ELF-1 (cell line): ENCODE measurements at places on chromosomes 4 and X.
A peak's percentile ranks its signal among the peaks of the same experiment; 100 is the strongest.

GRCh38 chrX:15680401-15680800, 15.8 kb upstream of the CLTRN start:
- no peak for DNase-seq

- DNase-seq, result no peak
Measured at GRCh38 chrX:129772796-129773431, 6.8 kb upstream of the SASH3 start.

DNA sequence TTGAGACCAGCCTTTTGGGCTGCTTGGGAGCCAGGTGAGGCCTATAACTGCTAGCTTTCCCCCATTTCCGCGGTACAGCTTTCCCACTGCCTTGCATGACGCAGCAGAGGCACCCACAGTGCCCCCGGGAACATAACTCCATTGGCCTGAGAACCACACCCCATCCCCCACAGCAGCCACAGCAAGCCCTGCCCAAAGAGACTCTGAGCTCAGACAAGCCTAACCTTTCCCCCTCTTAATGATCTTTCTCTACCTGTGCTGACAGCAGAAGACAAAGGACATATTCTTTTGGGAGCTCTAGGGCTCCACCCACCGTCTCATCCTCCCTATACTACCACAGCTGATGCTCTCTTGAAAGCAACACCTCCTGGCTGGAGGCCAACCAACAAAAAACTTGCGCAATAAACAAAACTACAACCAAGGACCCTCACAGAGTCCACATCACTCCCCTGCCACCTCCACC, 114.8 kb downstream of the FANCB start:
- DNase-seq, result peak; percentile 89

- no peak for DNase-seq
Measured at GRCh38 chr4:7781366-7781765, 158.3 kb downstream of the AFAP1 start.

GRCh38 chr4:33407496-33407895, 2687.3 kb downstream of the PCDH7 start:
- DNase-seq, result no peak

DNA sequence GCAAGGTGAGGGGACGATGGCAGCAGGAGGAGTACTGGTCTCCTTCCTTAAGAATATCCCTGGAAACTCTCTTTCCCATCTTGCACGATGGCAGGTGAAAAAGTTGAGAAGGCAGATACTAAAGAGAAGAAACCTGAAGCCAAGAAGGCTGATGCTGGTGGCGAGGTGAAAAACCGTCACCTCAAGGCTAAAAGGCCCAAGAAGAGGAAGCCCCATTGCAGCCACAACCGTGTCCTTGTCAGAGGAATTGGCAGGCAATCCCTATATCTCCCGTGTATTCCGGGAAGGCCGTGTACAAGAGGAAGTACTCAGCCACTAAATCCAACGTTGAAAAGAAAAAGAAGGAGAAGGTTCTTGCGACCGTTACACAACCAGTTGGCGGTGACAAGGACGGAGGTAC, 40.0 kb downstream of the CRLF2 start:
- DNase-seq, result no peak

DNA sequence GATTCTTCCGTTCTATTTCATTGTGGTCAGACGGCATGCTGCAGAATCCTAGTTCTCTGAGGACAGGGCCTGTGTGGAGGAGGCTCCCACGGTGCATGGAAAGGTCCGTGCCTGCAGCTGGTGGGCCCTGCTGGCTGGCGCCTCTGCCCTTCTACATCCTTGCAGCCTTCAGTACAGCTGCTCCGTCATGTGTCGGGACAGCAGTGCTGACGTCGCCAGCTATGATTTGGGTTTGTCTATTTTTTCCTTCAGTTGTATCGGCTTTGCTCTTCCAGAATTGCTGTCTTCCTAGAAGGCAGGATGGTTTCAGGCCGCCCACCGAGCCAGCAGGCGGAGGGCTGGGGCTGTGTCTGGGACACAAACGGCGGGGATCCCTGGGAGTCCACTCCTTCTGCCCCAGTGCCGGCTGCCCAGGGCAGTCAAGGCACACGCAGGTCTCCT, 32.1 kb upstream of the CPLX1 start:
- DNase-seq, result no peak

DNA sequence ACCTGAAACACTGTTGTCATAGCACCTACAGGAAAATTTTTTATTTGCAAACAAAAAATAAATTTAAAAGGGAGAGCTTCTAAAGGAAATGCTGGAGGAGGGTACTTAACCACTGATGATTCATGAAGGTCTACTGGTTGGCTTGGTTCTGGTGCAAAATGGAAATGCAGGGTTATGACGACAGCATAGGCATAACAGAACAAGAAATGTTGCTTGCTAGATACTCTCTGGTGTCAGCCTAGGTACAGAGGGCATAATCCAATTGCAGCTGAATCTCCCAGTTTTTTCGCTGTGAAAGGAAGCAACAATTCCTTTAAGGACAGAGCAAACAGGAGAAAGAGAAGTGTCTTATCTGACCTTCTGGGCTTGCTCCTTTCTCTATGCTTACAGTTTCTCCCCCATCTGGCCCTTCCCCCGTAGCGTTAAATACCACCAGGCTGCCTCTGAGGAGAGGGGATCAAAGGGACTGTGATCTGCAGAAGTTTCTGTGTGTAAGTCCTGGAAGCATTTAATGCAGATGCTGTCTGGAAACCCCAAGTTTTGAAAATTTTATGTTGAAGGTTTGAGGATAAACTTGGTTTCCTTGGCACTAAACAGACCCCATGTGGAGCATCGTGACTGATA, 23.7 kb upstream of the CASK start:
- peak; percentile 39 for DNase-seq

DNA sequence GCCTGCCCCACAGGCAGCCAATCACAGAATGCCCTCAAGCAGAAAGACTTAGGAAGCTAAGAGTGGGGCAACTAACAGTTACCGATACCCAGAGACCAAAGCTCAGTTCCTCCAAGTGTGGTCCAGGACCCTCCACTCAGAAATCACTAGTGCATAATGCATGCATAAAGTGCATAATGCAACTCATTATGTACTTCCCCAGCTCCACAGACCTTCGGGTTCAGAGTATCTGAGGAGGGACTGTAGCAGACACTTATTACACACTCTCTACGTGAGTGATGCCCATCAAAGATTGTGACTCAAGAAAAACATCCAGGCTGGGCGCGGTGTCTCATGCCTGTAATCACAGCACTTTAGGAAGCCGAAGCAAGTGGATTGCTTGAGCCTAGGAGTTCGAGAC, 328.0 kb downstream of the BCOR start:
- DNase-seq, result no peak

- DNase-seq, result no peak
Measured at GRCh38 chr4:92249541-92249940, 54.2 kb upstream of the GRID2 start.

GRCh38 chr4:8914461-8915171, 43.0 kb upstream of the HMX1 start:
- no peak for DNase-seq

- no peak for DNase-seq
Measured at GRCh38 chr4:94068753-94069719, 138.6 kb upstream of the SMARCAD1 start.

- DNase-seq, result no peak
Measured at GRCh38 chr4:113106108-113106507, 56.7 kb downstream of the ANK2 start.

- DNase-seq, result peak; percentile 33
Measured at GRCh38 chr4:186015212-186015817, 53.6 kb upstream of the TLR3 start.
